ENCODE measurements at places on chromosomes 2 and 18. TPM values are rescaled to one million over a fixed set of nuclear protein-coding genes. Genes with fewer than 3 reads are reported as not detected.

CYP1B1 gene
- total RNA-seq, result 4.7 TPM

GPR155 gene
- 2.1 TPM for total RNA-seq

CNGA3 gene
- not detected for total RNA-seq

INHA gene
- total RNA-seq, result 0.73 TPM

CHRND gene
- total RNA-seq, result not detected

QPCT gene
- total RNA-seq, result 3.9 TPM

RTP5 gene
- total RNA-seq, result not detected

ALPP gene
- total RNA-seq, result 0.15 TPM

SAG gene
- not detected for total RNA-seq

HOXD4 gene
- not detected for total RNA-seq

AQP12B gene
- total RNA-seq, result not detected

LCT gene
- total RNA-seq, result 0.06 TPM

CXCR2 gene
- total RNA-seq, result 1.6 TPM

TMEM163 gene
- total RNA-seq, result 2.8 TPM

SERPINB13 gene
- not detected for total RNA-seq

DOK6 gene
- 0.50 TPM for total RNA-seq

DES gene
- total RNA-seq, result 1.5 TPM

CETN1 gene
- not detected for total RNA-seq

CCDC138 gene
- 31.6 TPM for total RNA-seq

ERMN gene
- total RNA-seq, result not detected

ESPNL gene
- total RNA-seq, result 1.3 TPM

ASB18 gene
- total RNA-seq, result not detected

PAIP2B gene
- total RNA-seq, result 31.3 TPM

SCYGR3 gene
- not detected for total RNA-seq

REEP1 gene
- total RNA-seq, result 1.5 TPM

ZEB2 gene
- total RNA-seq, result 0.13 TPM

AMMECR1L gene
- total RNA-seq, result 18.8 TPM

TNS1 gene
- 5.1 TPM for total RNA-seq

SLC19A3 gene
- 5.9 TPM for total RNA-seq

MLPH gene
- 17.0 TPM for total RNA-seq

Data from H1 (cell line).